ENCODE measurements at places on chromosomes 7 and 10.

GRCh38 chr10:128013626-128014025, 106.7 kb downstream of the PTPRE start:
- DNase-seq, result no peak

DNA sequence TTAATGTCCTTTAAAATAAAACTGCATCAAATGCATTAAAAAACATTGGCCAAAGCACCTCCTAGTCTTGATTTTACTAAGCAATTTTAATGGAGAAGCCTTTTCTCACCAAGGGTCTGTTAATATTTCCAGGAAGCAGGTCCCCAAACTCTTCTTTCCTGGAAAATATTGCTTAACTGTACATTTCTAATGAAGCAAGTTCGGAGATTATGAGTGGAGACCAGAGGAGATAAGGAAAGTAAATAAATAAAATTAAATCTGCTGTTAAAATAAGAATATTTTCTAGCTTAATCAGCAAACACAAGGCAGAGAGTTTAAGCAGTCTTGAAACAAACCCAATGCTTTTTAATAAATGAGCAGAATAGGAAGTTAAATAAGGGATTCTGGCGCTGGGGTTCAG, 322.4 kb downstream of the PTEN start:
- no peak for DNase-seq

- DNase-seq, result no peak
Measured at GRCh38 chr10:126538439-126539135, 131.9 kb downstream of the C10orf90 start.

DNA sequence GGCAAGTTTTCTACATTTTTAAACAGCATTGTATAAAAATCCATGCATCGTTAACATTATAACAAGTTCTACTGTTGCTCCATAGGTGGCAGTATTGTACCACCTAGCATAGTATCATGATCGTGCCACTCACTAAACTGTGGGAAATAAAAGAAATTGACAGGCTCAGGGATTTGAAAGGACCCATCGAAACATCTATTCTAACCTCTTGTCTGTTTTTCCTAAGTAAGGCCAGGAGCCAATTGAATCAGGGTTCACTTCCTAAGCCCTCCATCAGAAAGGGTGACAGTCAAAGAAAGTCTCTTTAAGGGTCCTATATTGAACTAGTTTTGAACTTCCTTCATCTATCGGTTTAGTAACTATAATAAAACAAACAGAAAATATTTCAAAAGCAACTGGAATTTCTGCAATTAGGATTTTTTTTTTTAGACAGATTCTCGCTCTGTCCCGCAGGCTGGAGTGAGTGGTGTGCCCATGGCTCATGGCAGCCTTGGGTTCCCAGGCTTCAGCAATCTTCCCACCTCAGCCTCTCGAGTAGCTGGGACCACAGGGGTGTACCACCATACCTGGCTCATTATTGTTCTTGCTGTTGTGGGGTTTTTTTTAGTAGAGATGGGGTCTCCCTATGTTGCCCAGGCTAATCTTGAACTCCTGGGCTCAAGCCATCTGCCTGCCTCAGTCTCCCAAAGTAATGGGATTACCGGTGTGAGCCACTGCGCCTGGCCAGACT, 9.4 kb downstream of the HACD1 start:
- peak; percentile 68 for DNase-seq

GRCh38 chr7:17019106-17019505, 137.3 kb upstream of the AGR3 start:
- no peak for DNase-seq
